ENCODE measurements at places on chromosomes 16 and 17. TPM values are rescaled to one million over a fixed set of nuclear protein-coding genes. Genes with fewer than 3 reads are reported as not detected.

PMP22 gene
- total RNA-seq = 210 TPM

TEKT5 gene
- not detected for total RNA-seq

KRTAP9-8 gene
- total RNA-seq = not detected

ITGAL gene
- total RNA-seq = 0.07 TPM

MMP25 gene
- total RNA-seq = 1.3 TPM

SOST gene
- 0.03 TPM for total RNA-seq

Data from A549 treated with AZD2906 at 1 μM for 4 hours (cell line).